ENCODE measurements at places on chromosomes 16 and 17.

DNA sequence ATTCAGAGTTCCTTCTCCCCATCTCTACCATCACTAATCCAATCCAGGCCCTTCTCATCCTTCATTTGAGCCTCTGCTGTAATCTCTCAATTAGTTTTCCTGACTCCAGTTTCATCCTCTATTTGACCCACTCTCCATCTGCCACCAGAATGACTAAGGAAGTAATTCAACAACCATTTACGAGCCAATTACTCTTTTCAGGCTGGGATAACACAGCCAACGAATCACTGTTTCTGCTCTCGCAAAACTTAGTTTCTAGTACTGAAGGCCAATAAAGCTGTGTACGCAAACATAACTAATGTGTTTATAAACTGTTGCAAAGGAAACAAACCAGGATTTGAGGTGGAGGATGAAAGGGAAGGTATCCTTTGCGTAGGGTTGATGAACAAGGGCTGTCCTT, 53.7 kb downstream of the MAP2K6 start:
- no peak for DNase-seq

- no peak for DNase-seq
Observed at GRCh38 chr17:68204736-68205135, 43.1 kb upstream of the AMZ2 start.

DNA sequence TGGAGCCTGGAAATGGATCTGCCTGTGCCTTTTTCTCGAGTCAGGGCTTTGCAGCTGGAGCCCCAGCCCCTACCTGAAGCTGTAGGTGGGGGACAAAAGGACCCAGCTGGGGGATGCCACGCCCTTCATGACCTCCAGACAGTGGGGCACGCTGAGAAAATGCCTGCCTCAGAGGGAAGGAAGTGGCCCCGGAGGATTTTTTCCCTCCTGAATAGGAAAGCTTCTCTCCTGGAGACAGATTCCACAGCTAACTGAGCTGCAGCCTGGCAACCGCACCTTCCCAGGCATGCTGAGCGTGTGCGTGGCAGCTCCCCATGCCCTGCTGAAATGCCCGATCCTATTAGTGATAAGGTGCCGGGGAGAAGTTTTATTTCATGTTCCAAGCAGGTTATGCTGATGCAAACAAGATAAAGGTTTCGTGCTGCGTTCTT, 58.0 kb downstream of the AIPL1 start:
- no peak for DNase-seq

DNA sequence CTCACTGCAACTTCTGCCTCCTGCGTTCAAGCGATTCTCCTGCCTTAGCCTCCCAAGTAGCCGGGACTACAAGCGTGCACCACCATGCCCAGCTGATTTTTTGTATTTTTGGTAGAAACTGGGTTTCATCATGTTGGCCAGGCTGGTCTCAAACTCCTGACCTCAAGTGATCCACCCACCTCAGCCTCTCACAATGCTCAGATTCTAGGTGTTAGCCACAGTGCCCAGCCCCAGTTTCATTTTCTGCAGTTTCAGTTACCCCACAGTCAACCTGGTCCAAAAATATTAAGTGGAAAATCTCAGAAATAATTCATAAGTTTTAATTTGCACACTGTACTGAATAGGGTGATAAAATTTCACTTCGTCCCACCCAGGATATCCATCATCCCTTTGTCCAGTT, 28.7 kb downstream of the KNOP1 start:
- DNase-seq = no peak

GRCh38 chr17:50047083-50047482, 8.8 kb upstream of the ITGA3 start:
- DNase-seq = no peak

DNA sequence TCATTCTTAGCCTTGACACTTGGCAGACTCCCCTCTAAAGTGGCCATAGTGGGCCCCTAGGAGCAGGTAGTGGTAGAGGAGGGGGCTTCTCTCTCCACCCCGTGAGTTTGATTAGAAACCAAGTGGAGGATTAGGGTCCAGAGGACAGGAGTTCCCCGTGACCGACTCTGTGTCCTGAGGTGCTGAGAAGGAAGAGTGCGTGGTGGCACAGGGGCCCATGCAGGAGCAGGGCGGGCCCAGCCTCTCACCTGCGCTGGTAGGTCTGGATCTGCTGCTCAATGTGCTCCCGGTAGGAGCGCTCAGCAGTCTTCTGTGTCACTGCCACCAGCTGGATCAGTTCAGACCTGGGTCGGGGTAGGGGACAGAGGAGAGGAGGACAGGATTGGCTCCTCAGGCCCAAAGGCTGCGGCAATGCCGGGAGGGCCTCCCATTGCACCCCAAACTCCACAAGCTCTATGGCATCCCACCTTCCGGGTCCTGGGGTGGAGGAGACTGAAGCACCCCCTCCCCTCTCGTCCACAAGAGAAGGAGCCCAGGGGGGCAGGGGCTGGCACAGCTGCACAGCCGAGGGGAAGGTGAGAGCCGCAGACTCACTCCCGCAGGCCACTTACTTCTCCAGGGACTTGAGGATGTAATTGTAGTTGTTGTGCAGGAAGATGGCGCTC, 6.2 kb downstream of the ZACN start:
- DNase-seq = no peak

- no peak for DNase-seq
Observed at GRCh38 chr16:81863630-81864352, 84.7 kb downstream of the PLCG2 start.

GRCh38 chr16:24971718-24972117, 43.5 kb downstream of the ARHGAP17 start:
- DNase-seq = no peak

DNA sequence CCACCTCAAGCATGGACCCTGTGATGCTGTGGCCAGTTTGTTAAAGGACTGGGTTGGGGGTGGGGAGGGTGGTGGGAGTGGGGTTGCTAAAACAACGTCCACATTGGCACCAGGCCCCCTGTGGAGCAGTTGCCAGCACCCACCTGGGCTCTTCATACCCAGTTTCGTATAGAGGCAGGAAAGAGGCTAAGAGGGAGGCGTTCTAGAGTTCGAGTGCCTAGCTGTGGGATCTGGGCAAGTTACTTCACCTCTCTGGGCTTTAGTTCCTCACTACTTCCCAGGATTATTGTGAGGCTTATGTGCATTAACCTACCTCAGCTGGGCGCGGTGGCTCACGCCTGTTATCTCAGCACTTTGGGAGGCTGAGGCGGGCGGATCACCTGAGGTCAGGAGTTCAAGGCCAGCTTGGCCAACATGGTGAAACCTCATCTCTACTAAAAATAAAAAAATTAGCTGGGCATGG, 1.4 kb downstream of the MFAP4 start:
- no peak for DNase-seq

GRCh38 chr16:8962393-8963009, 1.2 kb downstream of the USP7 start:
- no peak for DNase-seq
